ENCODE measurements at places on chromosomes 6 and 20.

GRCh38 chr6:150272976-150273315 is 95.9 kb upstream of the IYD start:
- no peak for DNase-seq

DNA sequence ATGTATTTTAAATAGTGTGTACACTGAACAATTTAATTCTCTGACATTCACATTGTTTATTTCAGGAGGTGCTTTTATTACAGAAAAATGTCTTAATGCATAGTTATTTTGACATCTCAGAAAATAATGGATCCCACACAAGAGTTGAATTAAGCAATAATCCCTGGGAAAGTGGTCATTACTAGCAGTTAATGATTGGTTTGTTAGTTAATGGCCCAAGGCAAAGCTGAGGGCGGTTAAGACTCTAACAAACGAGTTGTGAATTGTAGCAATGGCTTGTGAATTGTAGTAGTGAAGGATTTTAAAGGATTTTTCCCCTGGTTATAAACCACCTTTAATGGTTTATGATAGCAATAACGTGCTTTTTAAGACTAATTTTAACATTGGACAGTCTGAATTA is 1316.0 kb upstream of the GJE1 start:
- DNase-seq: no peak

GRCh38 chr6:121522265-121522664 is 86.8 kb downstream of the GJA1 start:
- no peak for DNase-seq

DNA sequence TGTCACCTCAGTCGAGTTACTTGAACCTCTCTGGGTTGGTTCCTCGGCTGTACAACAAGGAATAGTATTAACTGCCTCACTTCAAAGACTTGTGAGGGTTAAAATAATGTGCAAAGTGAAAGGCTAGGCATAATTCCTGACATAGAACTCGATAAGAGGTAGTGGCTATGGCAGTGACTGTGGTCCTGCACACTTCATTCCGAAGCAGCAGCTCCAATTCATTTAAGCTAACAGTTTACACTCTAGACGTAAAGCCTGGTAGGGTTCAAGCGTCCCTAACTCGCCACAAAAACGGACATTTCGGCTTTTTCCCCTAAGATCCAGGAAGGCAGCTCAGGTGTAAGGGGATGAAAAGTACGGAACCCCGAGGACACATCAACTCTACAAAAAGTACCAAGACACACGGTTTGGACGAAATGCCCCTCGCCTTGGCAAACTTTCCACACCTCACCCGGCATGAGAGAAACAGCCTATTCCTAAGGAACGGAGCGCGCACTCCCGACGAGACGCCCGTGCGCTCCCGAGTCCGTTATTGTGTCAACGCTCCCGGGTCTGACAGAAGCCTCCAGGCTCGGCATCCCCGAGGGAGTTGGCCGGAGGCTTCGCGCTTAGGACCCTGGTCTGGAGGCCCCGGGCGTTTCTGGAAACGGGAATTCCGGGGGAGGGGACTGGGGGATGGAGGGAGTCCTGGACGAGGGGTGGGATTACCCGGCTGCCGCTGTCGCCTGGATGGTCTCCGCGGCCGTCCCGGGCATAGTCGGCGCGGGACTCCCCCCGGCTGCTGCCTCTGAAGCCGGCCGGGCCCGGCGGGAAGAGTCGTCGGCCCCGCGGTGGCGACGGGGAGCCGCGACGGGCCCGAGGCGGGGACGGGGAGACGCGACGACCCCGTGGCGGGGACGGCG is 937 bp downstream of the ZNF318 start:
- no peak for DNase-seq

- no peak for DNase-seq
Measured at GRCh38 chr6:72640615-72640930, 18.7 kb downstream of the KCNQ5 start.

DNA sequence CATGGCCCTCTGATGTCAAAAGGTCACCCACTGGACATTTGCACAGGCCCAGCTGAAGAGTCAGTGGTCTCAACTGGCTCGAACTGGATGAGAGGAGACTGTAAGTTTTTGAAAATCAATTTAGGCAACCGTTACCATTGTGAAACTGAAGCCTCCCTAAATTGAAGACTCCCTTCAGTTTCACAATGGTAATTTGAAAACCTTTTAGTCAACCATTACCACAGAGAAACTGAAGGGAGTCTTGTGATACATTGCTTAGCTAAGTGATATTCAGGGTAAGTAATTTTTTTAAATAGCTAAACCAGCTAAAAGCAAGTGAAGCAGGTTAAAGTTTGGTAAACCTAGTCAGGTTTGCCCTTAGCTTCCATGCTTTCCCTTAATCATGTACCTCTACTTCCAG is 197.3 kb upstream of the NT5E start:
- DNase-seq: no peak

GRCh38 chr20:49672096-49672664 is 41.5 kb downstream of the B4GALT5 start:
- no peak for DNase-seq

DNA sequence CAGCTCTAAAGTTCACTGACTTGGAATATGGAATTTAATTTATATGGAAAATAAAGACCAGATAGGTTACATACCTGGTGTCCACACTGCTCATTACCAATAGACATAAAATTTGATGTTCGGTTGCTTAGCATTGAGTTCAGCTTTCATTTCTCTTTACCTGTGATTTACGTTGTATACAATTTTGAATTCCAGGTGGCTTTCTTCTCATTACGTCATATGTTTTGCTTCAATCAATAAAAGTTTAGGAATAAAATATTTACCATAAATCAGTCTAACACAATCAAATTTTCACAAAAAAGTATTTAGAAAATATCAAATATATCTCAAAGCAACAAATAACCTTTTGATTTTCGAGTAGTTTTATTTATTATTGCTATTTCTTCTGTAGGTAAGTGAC is 40.8 kb downstream of the HDGFL1 start:
- no peak for DNase-seq

DNA sequence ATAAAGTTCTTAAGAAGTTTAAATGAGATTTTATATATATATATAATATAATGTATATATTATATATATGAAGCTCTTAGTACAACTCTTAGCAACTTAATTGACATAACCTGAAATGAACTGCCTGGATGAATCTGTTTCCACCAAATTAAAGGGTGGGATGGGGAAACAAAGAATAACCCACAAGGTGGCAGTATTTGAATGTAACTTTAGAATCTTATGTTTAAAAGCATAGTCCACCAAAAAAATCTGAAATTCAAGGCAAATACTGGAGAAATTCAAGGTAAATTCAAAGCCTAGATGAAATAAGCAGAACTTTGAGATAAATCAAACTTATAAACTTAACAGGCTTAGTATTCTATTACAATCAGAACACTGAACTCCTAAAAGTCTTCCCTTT is 4.4 kb upstream of the IBTK start:
- no peak for DNase-seq

GRCh38 chr20:47727909-47728361 is 57.3 kb downstream of the SULF2 start:
- DNase-seq: no peak

DNA sequence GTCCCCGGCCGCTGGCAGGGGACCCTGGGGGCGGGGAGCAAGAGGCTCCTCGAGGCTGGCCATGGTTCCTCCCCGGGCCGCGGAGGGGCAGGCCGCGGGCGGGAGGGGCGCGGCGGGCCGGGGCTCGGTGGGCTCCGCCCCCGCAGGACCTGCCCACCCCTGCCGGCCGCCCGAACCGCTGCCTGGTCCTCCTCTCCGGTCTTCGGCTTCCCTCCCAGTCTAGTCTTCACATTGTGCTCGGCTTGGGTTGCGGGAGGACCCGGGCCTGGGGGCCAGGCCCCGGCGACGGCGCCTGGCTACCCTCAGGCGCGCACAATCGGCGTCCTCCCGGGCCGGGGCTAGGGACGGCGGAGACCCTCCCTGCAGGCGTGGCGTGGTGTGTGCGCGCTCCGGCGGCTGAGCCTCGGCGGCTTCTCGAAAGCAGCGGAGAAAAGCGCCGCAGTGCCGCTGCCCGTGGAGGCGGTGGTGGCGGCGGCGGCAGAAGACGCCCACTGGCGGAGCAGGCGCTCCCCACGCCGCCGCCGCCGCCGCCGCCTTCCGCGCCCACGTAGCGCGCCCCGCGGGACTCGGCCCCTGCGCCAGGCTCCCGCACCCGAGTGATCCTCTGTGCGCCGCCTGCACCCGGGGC is at the start of gene PDE10A:
PDE10A (minus strand) TSS at position 493 of the 628 bp plus-strand sequence; CDS start at position 63, 430 bp downstream.
- no peak for DNase-seq

DNA sequence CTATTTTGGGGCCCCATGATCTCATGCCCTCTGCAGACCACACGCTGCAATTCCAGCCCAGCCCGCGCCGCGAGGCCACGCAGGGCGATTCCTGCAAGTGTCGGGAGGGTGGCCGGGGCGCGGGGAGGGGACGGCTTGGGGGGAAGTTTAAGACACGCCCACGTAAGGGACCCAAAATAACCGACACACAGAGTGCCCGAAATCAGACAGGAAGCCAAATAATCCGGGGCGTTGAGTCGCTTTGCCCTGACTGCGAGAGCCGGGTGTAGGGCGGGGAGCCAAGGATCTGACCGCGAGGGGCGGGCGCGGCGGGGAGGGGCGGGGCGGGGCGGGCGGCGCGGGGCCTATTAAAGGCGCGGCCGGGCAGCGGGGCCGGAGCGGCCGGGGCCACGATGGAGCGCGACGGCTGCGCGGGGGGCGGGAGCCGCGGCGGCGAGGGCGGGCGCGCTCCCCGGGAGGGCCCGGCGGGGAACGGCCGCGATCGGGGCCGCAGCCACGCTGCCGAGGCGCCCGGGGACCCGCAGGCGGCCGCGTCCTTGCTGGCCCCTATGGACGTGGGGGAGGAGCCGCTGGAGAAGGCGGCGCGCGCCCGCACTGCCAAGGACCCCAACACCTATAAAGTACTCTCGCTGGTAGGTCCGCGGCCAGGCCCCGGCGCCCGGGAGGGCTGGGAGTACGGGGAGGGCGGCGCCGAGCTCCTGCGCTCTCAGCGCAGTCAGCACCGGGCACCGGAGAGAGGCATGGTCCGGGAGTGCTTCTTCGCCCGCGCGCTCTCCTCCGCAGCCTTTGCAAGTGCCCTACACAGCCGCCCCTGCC is at the start of gene ENPP1:
ENPP1 (plus strand) TSS at position 377 of the 816 bp plus-strand sequence; CDS start at position 393, 16 bp downstream.
- DNase-seq: no peak

DNA sequence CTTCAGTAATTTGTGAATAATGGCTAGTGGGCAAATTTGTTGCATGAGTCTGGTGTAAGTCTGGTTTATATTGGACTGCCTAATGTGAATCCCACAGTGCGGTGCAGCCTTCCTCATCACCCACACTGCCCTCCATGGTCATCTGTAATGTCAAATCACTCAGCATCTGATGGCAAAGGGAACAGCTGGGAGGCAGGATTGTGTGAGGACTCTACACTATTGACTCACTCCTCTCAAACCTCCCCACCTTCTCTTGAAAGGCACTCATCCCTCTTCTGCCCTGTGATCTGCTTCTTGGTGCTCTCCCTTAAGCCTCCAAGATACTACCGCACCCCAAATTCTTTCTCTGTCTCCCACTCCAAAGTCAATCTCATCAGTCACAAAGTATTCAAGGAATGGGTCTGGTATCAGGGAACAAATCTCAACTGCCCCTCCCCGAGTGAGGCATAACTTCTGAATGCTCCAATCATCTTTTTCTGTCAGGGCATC is 146.0 kb upstream of the BEND6 start:
- no peak for DNase-seq

DNA sequence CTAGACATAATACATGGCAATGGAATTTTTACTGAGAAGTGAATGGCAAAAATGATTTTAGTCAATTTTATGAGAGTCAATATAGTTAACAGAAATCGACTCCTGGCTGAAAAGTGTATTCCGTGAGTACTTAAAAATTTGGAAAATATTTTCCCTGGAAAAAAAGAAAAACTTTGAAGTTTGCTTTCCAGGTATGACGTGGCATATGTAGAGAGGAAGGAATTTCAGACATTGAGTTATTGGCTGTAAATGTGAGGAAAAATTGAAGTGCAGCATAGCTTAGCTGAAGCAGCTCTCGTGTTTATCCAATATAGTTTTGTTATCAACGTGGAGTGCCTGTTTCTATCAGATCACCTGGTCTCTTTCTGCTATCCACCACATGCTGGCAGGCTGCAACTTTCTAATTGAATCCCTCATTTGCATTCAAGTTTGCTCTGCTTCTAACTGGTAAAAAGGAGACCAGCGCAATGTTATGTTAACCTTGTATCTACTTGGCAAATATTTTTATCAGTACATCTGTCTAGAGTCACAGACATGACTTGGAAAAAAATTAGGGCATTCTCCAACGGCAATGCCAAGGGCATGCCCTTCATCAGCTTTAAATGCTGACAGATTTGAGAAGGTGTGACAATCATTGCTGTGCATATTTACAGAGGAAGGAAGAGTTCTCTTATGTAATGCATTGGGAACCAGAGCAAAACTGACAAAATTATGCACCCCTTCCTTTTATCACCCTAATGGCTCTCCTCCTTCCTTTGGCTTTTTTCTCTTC is 1102.8 kb upstream of the FLRT3 start:
- DNase-seq: no peak

DNA sequence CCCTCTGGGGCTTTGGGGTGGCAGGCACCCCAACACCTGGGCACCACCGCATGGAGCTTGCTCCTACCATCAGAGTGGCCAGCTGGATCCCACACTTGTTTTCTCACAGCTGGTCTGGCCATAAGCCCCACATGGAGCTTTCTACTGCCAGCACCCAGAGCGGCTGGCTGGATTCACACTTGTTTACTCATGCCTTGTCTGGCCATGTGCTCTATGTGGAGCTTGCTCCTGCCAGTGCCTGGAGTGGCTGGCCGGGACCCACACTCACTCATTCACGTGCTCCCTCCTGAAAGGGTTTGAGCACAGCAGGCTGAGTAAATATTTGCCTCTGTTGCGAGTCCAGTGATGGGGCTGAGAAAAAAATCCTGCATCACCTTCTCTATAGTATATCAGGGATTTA is 487.0 kb downstream of the CD109 start:
- DNase-seq: no peak

DNA sequence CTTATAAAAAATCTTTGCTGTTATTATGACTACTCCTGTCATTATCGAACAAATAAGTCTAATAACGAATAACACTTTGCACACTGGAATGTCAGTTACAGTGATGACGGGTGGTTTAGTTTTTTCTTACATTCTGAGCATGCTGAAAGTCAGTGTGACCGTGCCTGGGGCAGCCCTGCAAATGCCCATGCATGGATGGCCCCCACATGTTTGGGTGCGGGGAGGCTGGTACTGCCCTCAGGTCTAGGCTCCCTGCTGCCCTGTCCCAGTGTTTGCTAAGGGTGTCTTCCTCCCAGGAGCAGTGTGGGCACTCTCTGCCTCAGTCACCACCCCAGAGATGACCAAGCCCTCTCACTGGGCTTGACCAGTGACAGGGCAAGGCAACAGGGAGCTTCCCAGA is 3.0 kb downstream of the CSTL1 start:
- DNase-seq: no peak
